A549 treated with GW870086 at 1 μM for 4 hours (cell line): ENCODE measurements at places on chromosomes 7 and 10. TPM values are rescaled to one million over a fixed set of nuclear protein-coding genes. Genes with fewer than 3 reads are reported as not detected.

PRXL2A gene
- 41.2 to 44.9 TPM (median 43.7 TPM) in 5 replicates for total RNA-seq

NPC1L1 gene
- 0.03 to 0.11 TPM (median 0.06 TPM) in 5 replicates for total RNA-seq

ADCK2 gene
- 15.3 to 19.9 TPM (median 19.8 TPM) in 5 replicates for total RNA-seq

FKBP6 gene
- total RNA-seq: not detected in 5 replicates

GIMAP1 gene
- total RNA-seq: not detected in 5 replicates

MACC1 gene
- total RNA-seq: not detected in 5 replicates

SH2B2 gene
- 2.1 to 3.8 TPM (median 3.6 TPM) in 5 replicates for total RNA-seq

ZNF239 gene
- 1.7 to 2.5 TPM (median 2.3 TPM) in 5 replicates for total RNA-seq

BAIAP2L1 gene
- total RNA-seq: 45.7 to 57.5 TPM (median 53.0 TPM) in 5 replicates

CXCL12 gene
- 0.10 to 0.27 TPM (median 0.15 TPM) in 4 of 5 replicates, not detected in the other for total RNA-seq

CRYGN gene
- not detected in 5 replicates for total RNA-seq

LAMTOR4 gene
- 167 to 200 TPM (median 171 TPM) in 5 replicates for total RNA-seq

KIAA1549 gene
- total RNA-seq: 4.9 to 6.8 TPM (median 6.2 TPM) in 5 replicates

FXYD4 gene
- not detected in 5 replicates for total RNA-seq

XRCC2 gene
- total RNA-seq: 3.3 to 5.5 TPM (median 4.7 TPM) in 5 replicates

CDC14C gene
- total RNA-seq: 0.05 TPM in 1 of 5 replicates, not detected in the others

ZNF467 gene
- total RNA-seq: 0.91 to 1.2 TPM (median 1.0 TPM) in 5 replicates

IGFBP3 gene
- 126 to 190 TPM (median 166 TPM) in 5 replicates for total RNA-seq

CNOT4 gene
- 10.0 to 11.8 TPM (median 10.7 TPM) in 5 replicates for total RNA-seq

SPDYE2 gene
- total RNA-seq: not detected in 5 replicates

WIPF3 gene
- 0.35 to 0.84 TPM (median 0.61 TPM) in 5 replicates for total RNA-seq
